ENCODE measurements at places on chromosomes 11 and 22.

GRCh38 chr11:118900535-118901384, 17.1 kb downstream of the CXCR5 start:
- no peak for DNase-seq

- DNase-seq: no peak
These were observed 16.1 kb downstream of the LRP5 start for GRCh38 chr11:68328374-68329091.

DNA sequence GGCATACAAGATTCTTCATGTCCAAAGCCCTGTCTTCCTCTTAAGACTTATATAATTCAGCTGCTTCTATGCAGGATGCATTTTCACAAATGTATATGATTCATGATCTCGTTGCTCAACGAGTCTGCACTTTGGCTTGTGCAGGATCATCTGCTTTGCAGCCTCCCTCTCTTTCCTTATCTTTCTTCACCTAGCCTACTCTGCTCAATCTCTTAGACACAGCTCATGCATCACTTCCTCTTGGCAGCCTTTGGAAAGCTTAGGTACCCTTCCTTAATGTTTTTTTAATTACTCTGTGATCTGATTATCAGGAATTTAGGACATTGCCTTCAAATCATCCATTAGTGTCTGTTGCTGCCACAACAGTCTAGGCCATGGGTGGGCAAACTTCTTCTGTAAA, 673.8 kb downstream of the NELL1 start:
- DNase-seq: no peak

- DNase-seq: no peak
These were observed 90.0 kb downstream of the MICAL2 start for GRCh38 chr11:12200279-12200990.

- no peak for DNase-seq
These were observed 6.3 kb downstream of the NXPE2 start for GRCh38 chr11:114684636-114685035.

DNA sequence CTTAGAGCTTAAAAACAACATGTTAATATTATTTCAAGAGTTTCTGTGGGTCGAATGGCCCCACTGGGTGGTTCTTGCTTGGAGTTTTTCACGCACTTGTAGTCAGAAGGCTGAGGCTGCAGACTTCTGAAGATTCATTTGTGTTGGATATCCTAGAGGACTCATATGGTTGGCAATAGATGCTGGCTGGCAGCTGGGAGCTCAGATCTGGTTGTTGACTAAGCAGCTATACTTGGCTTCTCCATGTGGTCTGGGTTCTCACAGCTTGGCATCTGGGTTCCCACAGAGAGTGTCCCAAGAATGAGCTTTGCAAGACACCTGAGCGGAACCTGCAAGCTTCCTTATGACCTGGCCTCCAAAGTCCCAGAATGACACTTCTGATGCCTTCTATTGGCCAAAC, 163.9 kb upstream of the ZC3H12C start:
- no peak for DNase-seq

GRCh38 chr22:23695141-23695540, 4.3 kb downstream of the RGL4 start:
- DNase-seq: no peak

DNA sequence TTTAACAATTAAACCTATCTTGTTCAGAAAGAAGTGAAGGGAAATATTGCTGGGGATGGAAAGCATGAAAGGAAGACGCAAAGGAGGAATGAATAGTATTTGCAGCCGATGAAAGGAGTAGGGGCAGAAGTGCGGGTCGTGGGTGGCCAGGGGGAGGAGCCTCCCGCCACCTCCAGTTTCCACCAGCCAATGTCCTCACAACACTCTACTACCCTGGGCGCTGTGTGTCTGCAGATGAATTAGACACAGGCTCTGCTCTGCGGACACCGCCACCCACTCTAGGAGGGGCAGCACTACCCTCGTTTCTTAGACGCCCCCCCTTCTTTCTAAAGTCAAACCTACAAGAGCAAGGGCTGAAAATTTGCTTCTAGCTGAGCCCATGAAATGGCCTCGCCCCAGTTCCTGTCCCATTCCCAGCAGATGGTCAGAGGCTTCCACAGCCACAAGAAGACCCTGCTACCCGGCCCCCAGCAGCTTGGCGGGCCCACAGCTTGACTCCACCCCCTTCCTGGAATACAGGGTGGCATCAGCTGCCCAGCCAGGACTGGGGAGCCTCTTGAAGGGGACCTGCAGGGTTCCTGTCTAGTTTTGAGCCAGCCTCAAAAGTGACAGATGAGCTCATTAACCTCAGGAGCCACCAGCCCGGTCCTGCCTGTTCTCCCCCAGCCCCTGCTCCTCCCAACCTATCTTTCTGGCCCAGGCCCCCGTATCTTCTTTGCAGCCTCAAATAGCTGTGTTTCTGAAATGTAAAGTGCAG, 268.1 kb downstream of the BUD13 start:
- no peak for DNase-seq

- no peak for DNase-seq
These were observed 64.7 kb downstream of the DHCR7 start for GRCh38 chr11:71383461-71383860.

GRCh38 chr11:57466680-57467079, 6.4 kb downstream of the RTN4RL2 start:
- no peak for DNase-seq

- no peak for DNase-seq
These were observed 49.7 kb downstream of the RPL27A start for GRCh38 chr11:8732324-8732670.

GRCh38 chr11:67632175-67632981, 2.6 kb upstream of the NUDT8 start:
- DNase-seq: peak; percentile 54

- DNase-seq: peak; percentile 57
These were observed 27.2 kb downstream of the GVQW3 start for GRCh38 chr11:76408171-76408965.

DNA sequence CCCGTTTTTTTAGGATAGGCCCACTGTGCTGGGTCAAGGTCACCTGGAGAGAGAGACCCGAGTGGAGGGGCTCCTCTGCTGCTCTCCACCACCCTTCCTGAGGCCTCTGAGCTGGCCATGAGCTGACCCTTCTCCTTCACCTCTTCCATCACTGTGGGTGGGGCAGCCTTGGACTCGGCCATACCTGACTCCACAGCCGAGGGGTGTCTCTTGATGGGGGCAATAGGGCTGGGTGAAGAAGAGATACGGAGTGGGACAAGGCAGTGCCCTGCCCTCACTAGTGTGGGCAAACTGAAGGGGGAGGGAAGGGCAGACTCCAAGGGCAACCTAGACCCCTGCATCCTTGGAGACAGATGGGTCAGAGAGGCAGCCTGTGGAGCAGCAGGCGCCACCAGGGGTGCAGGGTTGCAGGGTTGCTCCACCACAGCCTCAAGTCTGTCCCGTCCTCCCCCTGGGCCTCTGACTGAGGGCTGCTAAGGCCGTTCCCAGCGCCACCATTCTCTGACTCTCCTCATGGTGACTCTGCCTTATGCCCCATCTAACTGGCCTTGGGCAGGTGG, 20.1 kb upstream of the NECTIN1 start:
- no peak for DNase-seq

- no peak for DNase-seq
These were observed 1476.1 kb downstream of the BRD1 start for GRCh38 chr22:48351376-48352085.

- no peak for DNase-seq
These were observed 1.2 kb downstream of the DCHS1 start for GRCh38 chr11:6654281-6655019.

GRCh38 chr11:68385128-68385527, 72.7 kb downstream of the LRP5 start:
- DNase-seq: no peak

Data from SHP77 treated with DMSO at 0.1 percent for 48 hours (cell line).